ENCODE measurements at places on chromosomes 16 and 17. TPM values are rescaled to one million over a fixed set of nuclear protein-coding genes. Genes with fewer than 3 reads are reported as not detected.

Gene GALK1
- total RNA-seq, result 35.8 TPM

Gene PRR35
- 2.2 TPM for total RNA-seq

Gene C16orf96
- total RNA-seq, result 0.15 TPM

Gene ATP2A1
- total RNA-seq, result 2.9 TPM

Gene NEUROD2
- not detected for total RNA-seq

Gene AMDHD2
- 87.5 TPM for total RNA-seq

Gene CTRB1
- 2.7 TPM for total RNA-seq

Gene CD68
- total RNA-seq, result 51.6 TPM

Gene AARSD1
- total RNA-seq, result 23.5 TPM

Gene CDH8
- total RNA-seq, result 0.21 TPM

Gene C16orf78
- total RNA-seq, result not detected

Gene PCGF2
- total RNA-seq, result 43.9 TPM

Gene C16orf46
- 1.2 TPM for total RNA-seq

Gene UTS2R
- 0.39 TPM for total RNA-seq

Gene VTN
- total RNA-seq, result 2.3 TPM

Gene IGSF6
- total RNA-seq, result 0.23 TPM

Gene PRSS21
- total RNA-seq, result not detected

Gene KRTAP1-1
- total RNA-seq, result not detected

Gene ITGAD
- not detected for total RNA-seq

Gene KRTAP4-3
- total RNA-seq, result not detected

Gene MT4
- total RNA-seq, result not detected

Gene TEKT1
- total RNA-seq, result not detected

Gene CPHXL2
- not detected for total RNA-seq

Gene GH1
- total RNA-seq, result not detected

Gene CPNE7
- total RNA-seq, result 32.7 TPM

Gene SULT1A3
- 16.8 TPM for total RNA-seq

Gene HLF
- total RNA-seq, result 0.13 TPM

Gene TNFRSF17
- not detected for total RNA-seq

Gene TBC1D3L
- 7.0 TPM for total RNA-seq

Gene CACNG3
- total RNA-seq, result not detected

Gene KRT12
- not detected for total RNA-seq

Gene KLHDC4
- total RNA-seq, result 50.7 TPM

Gene RHBDL1
- total RNA-seq, result 6.6 TPM

Gene CDH11
- total RNA-seq, result 0.64 TPM

Gene IRF8
- 0.62 TPM for total RNA-seq

Gene SLC38A8
- total RNA-seq, result not detected

Gene SGCA
- total RNA-seq, result not detected

Gene SBK1
- total RNA-seq, result 2.4 TPM

Gene TBC1D26
- total RNA-seq, result 0.05 TPM

Gene KIF1C
- 117 TPM for total RNA-seq

Gene C16orf90
- total RNA-seq, result not detected

Gene ATP6V0C
- total RNA-seq, result 282 TPM

Gene CSH1
- not detected for total RNA-seq

Gene ACSM2A
- not detected for total RNA-seq

Gene SOX15
- total RNA-seq, result 0.33 TPM

Gene LCAT
- total RNA-seq, result 14.0 TPM

Gene RTN4RL1
- 0.80 TPM for total RNA-seq

Gene ANKFN1
- total RNA-seq, result not detected

Gene CRISPLD2
- total RNA-seq, result 12.9 TPM

Gene KRTAP4-1
- total RNA-seq, result not detected

Gene KRT20
- total RNA-seq, result 0.13 TPM

Gene TEKT3
- not detected for total RNA-seq

Gene UNK
- total RNA-seq, result 32.1 TPM

Data from Panc1 (cell line).